ENCODE measurements at places on chromosomes 1 and 21.

DNA sequence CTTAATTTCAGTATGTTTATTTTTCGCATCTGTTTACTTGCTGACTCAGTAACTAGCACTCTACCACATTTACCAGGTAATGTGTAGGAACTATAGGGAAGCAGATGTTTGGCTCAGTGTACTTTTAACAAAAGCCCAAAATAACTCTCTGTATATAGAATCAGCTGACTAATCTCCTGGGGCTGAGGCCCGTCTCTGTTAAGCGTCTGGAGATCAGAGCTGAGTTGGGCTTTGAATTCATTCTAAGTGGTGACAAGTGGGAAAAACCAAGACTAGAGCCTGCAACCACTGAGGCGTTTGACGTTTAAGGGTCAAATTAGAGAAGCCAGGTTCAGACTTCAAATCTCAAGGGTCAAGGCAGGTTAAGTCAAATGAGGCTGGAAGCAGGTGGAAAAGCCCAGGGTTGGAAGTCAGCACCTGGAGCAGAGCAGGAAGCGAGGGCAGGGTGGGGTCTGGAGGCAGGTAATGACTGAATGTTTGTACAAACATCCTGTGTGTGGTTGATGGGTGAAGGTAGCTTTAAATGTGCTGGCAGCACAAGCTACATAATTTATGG is 56.8 kb upstream of the LYST start:
- peak; percentile 59 for DNase-seq

DNA sequence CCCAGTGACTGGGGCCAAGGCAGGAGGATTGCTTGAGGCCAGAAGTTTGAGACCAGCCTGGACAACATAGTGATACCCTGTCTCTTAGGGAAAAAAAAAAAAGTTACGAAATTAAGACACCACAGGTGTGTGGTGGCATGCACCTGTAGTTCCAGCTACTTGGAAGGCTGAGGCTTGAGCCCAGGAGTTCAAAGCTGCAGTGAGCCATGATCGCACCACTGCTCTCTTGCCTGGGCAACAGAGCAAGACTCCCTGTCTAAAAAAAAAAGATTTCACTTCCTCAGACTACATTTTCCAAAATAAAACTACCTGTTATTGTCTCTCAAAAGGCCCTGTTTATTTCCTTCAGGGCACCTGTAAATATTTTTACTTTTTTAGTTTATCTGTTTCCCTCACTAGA is 4.7 kb upstream of the STK40 start:
- DNase-seq: no peak

GRCh38 chr1:226581650-226582330 is 33.2 kb downstream of the STUM start:
- no peak for DNase-seq

GRCh38 chr1:112141923-112142322 is 152.5 kb upstream of the KCND3 start:
- no peak for DNase-seq

GRCh38 chr1:166730299-166730888 is 108.9 kb upstream of the POGK start:
- no peak for DNase-seq
